ENCODE measurements at places on chromosomes 1 and 21.
A peak's percentile ranks its signal among the peaks of the same experiment; 100 is the strongest.

DNA sequence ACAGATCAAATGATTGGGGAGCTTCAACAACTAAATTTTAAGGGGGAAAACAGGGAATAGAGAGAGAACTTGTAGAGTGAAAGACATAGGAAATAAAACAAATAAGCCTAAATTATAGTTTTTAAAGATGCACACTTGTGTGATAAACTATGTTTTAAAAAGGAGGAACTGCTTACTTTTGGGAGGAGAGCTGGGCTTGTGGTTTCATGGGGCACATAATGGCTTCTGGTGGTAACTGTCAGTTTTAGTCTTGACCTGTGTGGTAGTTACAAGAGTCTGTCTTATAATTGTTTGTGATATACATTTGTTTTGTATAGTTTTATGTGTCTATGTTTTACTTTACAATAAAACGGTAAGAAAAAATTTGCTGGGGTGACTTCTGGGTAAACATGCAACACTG is 165.3 kb downstream of the COL24A1 start:
- DNase-seq: no peak

- no peak for DNase-seq
Observed at GRCh38 chr1:119631086-119631432, 17.0 kb downstream of the ZNF697 start.

DNA sequence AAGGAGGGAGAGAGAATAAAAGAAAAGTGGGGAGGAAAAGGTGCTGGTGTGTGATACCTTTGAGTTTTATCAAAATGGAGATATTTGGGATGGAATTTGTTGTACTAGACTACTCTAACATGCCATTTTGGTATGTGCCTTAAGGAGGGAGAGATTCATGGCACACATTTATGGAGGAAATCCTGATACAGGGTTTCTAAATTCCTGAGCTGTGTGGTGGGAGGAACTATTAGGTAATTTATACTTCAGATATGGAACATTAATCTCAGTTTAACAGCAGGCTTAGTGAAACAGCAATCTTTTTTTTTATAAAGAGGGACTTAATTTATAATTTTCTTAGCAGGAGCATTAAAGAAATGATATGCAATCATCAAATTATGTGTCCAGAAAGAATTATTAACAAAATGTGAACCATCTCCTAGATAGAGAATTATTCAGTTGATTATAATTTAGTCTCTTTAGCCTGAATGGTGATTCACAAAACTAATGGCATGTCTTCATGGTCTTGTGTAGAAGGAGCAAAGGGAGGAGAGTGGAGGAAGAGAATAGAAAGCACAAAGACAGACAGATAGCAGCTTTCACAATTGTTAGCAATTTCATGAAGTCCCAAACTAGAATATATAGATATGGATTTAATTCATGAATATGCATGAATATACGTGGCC is 301.6 kb downstream of the HLX start:
- DNase-seq: no peak

GRCh38 chr1:178405137-178405536 is 91.6 kb downstream of the CLEC20A start:
- no peak for DNase-seq

DNA sequence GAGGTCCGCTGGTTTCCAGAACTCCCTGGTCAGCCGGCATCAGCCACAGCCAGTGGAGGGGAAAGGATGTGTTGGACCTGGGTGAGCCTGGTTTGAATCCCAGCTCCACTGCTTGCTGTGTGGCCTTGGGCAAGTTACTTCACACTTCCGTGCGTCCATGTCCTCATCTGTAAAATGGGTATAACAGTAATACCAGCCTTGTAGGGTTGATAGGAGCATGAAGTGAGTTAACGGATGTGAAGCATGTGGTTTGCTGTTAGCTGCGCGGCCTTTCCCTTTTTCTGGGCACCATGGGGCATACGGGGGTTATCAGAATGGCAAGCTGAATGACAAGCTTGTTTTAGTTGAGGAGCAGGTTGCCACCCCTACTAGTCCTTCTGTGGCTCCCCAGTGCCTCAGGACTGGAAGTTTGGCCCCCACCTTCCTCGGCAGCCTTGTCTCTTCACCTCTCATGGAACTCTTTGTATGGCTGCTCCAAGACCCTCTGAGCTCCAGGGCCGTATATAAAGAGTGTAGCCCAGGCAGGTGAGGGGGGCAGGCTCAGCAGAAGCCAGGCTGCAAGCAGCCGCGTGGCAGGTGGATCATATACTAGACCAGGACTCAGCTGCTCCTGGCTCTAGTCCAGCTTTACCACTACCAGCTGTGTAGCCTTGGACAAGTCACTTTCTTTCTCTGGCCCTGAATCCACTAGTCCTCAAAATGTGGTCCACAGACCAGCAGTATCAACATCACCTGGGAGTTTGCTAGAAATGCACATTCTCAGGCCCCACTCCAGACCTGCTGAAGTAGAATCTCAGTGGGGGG is 95.4 kb downstream of the LACTBL1 start:
- DNase-seq: no peak

- no peak for DNase-seq
Observed at GRCh38 chr1:56453417-56454078, 125.8 kb downstream of the PLPP3 start.

DNA sequence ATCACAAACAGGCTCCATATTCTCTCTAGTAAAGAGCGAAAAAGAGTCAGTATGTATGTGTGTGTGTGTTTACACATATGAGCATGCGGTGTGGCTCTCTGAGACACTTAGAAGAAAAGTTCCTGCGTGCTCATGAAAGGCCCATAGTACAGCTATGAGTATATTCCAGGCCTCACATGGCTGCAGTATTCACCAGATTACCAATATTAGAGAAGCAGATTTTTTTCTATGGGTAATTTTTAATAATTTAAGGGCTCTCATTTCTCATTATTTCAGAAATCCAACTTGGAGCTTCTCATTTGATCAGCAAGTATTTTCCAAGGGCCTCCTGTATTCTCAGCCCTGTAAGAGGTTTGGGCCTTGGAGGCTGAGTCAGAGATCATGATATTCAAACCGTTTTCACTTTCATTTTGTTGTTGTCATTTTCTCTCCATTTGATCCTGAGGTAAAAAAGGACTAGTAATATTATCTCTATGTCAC is 232.9 kb upstream of the SGIP1 start:
- no peak for DNase-seq

DNA sequence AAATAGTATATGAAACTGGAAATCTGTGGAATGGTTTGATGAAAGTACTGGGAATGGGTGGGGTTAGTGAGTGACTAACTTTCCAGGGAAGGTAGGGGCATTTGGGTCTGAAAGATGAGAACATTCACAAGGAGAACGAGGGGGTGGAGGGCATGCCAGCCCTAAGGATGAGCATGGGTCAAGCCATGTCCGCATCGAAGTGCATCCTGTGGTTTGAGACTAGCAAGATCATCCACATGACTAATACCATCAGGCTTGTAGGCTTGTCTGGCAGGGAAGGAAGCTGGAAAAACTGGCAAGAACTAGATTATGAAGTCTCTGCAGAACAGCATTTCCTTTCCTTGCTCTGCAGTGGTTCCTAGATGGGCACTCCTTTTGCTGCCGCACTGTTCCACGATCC is 70.4 kb upstream of the UBE2U start:
- DNase-seq: no peak

DNA sequence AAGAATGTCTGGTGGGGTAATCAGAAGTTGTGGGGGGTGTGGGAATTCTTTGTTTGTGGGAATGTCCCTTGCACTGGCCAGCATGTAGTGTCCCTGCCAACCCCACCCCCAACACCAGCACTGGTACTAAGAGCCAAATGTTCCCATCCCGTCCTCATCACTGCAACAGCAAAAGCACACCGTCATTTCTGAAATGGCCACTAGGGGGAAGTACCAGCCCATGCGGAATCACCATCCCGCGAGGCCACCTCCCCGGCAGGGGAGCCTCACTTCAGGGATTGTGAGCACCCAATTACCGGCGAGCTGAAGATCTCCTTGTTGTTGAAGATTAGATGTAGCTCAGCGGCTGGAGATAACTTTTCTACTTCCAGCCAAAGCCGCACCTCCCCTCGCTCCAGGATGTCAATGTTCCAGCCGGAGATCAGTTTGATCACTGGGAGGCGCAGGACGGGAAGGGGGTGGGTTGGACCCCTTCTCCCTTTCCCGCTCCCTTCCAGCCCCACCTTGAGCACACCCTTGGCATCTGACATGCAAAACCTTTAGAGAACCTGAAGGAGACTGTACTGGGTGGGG is 41.0 kb downstream of the MYOM3 start:
- peak; percentile 64 for DNase-seq

DNA sequence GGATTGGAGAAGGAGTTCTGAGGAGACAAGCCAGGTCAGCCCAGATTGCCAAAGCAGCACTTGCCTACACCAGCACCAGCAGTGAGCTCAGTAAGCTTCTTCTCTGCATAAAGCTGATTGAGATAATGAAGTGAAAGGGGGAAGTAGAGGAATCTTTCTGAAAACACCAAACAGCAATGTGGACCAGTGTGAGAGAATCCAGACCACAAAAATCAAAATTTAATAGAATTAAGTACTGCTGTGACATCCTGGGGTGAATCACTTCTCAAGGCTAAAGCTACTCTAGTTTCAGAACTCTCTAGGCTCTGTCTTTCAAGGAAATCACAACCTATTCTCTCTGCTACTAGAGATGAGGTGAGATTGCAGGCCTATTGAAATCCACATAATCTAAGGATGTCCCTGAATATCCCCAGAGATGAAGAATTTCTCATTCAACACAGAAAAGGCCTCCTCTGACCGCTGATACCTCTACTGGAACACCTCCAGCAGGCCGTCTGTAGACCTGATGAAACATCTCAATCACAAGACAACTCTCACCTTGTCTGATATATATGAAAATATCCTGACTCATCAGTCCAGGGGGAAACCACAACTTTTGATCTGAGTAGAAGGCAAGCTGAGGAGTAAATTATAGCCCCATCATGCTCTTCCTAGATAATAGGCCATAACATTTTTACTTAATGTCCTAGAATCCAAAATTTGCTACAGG is at the start of gene FCRL4:
Gene FCRL4 (minus strand): TSS at position 127 of the 709 bp plus-strand sequence. CDS start 141 bp downstream, outside the sequence.
- DNase-seq: no peak

DNA sequence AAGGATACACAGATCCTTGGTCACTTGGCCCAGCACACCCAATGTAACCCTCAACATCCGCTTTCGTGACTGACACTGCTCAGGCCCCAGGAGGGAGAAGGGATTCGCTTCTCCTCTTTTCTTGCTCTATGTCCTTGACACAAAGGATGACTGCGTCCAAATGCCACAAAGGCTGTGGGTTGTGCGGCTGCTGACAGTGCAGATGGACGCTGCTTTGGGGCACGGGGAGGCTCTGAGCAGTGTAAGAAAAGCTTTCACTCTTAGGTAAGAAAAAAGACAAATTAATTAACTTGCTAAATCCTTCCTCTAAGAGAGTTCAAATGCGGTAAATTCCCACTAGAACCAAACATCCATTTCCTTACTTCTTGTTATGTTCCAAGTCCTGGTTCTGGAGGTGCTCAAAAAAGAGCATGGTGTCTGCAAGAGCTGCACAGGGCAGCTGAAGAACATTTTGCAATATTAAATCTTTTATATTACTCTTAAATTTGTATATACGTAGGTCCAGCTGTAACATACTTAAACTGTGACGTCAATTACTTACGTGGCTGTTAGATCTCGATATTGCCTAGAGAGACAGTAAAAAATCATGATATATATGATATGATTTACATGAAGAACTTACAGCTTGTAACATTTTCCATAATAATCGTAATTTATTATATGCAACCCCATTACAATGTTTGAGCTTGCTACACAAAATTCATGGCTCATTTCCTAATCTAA is 19.4 kb upstream of the EPHB2 start:
- no peak for DNase-seq

DNA sequence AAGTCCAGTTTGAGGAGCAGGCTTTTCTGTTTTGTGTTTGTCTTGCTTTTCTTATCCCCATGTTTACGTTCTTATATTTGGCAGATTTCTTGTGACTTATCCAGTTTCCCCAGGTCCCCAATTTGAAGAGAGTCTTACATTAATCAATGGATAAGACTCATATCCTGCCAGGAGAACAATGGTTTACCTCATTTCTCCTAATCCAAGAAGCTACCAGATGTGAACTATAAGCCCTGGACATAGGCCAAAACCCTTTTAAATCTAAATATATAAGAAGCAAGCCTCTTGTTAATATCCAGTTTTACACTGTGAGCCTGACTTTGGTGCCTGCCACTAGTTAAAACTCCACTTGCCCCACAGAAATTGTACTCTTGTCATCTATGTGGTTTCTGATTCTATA is 15.1 kb upstream of the COP1 start:
- no peak for DNase-seq

DNA sequence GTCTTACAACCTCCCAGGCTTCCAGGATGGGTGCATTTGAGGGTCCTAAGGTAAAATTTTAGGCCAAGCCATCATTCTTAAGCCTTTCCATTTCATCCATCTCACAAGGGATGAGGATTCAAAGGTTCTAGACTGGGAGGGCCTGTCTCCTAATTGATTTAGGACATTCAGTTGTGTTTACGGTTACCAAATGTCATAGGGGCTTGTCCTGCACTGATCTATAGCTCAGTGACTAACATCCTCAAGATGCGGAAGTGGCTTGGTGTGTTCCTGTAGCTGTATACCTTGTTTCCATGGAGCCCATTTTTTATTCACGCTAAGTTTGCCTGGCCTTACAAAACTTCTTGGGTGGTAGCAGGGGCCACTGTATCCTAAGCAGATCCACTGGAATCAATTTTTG is 52.8 kb downstream of the DUSP10 start:
- DNase-seq: no peak

DNA sequence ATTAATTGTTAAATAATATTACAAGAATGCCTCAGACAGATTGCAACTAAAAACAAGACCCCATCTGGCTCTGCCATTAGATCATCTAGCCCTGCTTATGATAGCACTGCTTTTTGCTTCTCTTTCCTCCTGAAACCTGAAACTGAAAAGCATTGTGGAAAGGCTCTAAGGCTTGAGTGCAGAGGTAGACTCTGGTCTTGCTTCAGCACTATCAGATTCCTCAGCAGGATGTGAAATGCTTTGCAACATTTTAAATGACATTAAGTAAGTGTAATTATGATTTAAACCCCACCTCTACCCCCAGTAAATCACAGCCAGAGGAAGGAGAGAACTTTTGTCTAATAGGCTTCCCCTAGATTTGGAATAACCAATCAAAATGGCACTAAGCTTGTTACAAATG is 32.9 kb downstream of the PHC2 start:
- DNase-seq: no peak

DNA sequence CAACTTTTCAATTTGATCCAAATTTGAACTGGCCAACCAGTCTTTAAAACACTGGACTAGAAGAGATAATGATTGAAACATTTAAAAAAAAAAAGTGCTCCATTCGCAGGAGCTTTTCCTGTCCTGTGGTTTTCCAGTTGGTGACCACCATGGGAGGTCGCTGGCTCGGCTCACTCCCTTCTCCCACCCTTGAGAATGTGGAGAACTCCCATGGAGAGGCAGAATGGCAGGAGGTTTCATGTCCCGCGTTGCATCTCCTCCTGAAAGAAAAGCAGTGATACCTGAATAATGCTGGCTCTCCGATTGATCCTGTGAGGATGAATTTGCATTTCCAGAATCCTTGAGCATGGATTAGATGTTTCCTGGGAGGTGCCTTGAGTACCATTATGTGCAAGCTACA is 16.5 kb upstream of the MPZL1 start:
- no peak for DNase-seq

GRCh38 chr1:36829961-36830360 is 204.4 kb downstream of the GRIK3 start:
- no peak for DNase-seq

GRCh38 chr1:36085126-36085525 is 1.2 kb downstream of the TEKT2 start:
- DNase-seq: no peak
